DMS79 treated with DMSO at 0.1 percent for 48 hours (cell line): ENCODE measurements at places on chromosomes 12 and 14.

GRCh38 chr12:54374562-54375258 lies 9.8 kb downstream of the ZNF385A start:
- no peak for DNase-seq

DNA sequence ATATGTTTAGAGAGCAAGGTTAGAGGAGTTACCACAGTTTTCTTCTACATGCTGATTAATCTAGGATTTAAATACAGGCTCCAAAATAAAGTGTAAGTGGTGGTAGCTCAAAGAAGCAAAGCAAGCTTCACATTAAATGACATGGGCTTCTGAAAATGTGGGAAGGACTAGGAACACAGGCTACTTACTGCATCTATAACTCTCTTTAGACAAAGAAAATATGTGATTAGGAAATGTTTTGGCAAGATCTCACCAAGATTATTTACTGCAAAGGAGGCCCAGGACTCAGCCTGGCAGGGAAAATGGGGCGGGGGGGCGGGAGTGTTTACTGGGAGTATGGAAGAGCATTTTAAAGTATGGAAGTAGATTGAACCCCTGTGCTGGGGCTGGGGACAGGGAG lies 39.4 kb downstream of the ETV6 start:
- DNase-seq: no peak

- DNase-seq: peak; percentile 90
These were observed at the start of gene NCKAP5L for GRCh38 chr12:49828133-49829091. Gene NCKAP5L, minus strand, starts transcription at chr12:49828413. Its CDS starts 24,369 bp downstream, at chr12:49804044.

DNA sequence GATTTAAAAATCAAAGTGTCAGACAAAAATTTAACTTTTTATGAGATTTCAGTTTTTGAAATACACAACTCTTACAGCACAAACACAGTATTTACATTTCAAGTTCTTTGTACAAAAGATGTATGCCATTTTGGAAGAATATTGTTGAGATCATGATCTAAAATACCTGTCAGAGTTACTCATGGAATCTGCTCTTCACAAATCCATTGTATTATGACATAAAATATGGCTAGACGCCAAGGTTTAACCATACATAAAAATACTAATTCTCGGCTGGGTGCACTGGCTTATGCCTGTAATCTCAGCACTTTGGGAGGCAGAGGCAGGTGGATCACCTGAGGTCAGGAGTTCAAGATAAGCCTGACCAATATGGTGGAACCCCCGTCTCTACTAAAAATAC lies 6.2 kb upstream of the SYCP3 start:
- no peak for DNase-seq

DNA sequence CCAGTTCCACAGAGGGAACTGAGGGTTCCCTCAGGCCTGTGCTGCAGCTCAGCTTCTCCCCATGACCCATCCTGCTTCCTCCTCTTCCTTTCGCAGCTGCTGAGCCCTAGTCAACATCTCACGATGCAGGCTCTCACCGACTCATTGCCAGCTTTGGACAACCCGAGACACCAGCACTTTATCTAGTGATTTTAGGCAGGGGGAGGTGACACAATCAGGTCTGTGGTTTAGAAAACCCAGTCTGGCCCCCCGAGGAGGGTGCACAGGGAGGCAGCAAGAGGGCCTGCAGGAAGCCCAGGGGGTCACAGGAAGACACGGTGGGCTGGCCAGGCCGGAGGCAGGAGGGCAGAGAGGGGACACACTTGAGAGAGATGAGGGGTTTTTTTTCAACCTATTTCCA lies 35.4 kb downstream of the DIO3 start:
- DNase-seq: no peak

DNA sequence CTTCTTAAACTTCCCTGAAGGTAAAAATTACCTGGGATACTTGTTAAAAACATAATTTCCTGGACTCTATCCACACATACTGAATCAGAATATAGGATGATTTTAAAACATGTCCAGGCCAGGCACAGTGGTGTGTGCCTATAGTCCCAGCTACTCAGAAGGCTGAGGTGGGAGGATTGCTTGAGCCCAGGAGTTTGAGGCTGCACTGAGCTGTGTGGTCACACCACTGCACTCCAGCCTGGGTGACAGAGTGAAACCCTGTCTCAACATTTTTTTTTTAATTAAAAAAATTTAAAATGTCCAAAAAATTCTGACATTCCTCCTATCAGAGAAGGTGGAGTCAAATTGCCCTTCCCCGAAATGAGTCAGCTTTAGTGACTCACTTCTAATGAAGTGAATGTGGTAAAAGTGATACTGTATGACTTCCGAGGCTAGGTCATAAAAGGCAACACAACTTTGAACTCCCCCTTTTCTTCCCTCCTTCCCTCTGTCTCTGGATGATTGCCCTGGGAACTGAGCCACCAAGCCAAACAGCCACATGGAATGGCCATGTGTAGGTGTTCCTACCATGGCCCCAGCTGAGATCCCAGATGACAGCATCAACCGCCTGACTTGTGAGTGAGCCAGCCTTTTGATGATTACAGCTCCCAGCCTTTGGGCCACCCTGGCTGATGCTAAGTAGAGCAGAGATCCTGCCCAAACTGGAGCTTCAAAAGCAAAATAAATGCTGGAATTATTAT lies 36.3 kb downstream of the LIMA1 start:
- DNase-seq: no peak

GRCh38 chr12:75543529-75543928 lies 32.1 kb upstream of the KRR1 start:
- no peak for DNase-seq

DNA sequence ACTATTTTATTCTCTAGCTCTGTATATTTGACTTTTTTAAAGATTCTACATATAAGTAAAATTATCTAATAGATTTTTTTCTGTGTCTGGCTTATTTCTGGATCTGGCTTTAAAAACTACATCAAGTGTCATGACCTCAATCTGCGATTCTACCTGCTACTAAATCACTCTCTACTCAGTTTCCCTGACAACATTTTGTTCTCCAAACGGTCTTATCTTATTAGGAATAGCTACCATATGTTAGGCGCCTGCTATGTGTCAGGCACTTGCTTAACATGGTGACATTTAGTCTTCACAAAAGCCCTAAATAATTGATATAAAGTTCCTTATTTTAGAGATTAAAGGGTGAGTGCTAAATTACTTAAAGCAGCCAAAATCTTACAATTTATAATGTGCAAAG lies 1362.9 kb upstream of the FLRT2 start:
- DNase-seq: no peak

DNA sequence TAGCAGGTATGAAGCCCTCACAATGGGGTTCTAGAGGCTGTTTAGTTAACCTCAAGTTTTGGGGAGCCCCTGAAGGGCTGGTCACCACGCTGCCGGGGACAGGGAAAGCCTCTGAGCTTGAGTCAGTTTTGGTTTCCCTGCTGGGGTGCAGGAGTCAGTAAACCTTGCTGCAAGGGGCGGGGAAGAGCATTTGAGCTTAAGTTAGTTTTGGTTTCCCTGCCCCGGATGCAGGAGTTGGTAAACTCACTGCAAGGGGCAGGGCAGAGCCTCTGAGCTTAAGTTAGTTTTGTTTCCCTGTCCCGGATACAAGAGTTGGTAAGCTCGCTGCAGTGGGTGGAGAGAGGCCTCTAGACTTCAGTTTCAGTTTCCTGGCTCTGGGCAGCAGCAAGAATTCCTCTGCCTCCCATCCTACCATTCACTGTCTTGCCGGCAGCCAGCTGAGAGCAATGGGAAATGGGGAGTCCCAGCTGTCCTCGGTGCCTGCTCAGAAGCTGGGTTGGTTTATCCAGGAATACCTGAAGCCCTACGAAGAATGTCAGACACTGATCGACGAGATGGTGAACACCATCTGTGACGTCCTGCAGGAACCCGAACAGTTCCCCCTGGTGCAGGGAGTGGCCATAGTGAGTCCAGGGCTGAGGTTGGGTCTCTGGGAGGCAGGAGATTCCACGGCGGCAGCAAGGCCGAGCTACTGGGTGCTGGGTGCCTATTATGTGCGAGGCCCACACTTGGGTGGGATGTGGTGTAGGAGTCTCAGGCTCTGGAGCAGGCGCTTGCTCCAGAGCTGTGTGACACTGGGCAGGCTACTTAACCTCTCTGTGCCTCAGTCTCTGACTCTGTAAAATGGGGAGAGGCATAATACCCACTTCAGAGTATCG lies at the start of gene OAS2:
Gene OAS2, plus strand, starts transcription at position 357 of the 878 bp plus-strand sequence. Its CDS starts 90 bp downstream, at position 447.
- DNase-seq: no peak

DNA sequence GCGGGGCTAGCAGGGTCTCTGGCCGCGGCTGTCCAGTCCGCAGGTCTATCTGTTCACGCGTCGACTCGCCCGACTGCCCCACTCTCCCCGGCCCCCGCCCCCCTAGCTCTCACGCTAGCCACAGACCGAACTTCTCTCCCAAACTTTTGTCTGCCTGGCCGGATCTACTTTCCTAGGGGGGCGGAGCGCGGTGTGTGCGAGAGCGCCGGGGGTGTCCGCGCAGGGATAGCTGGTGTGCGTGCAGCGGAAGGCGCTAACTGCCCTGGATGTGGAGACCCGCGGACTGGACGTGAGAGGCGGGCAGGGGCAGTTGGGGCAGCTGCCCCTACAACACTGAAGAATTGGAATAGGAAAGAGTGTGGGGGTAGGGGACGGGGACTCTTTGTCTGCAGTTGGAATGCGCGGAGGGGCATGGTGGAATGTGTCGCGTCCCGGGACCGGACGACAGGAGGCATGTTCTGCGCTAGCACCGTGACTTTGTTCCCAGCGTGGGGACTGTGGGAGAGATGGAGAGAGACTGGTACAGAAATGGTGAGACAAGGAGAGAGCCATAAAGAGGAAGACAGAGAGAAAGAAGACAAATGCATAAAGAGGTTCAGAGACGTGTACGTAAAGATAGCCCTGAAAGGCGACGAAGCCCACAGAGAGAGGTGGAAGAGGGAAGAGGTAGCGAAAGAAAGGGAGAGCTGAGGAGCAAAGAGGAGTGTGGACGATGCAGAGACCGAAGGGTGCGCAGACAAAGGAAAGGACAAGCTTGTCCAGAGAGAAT lies at the start of gene AJUBA:
Gene AJUBA, minus strand, starts transcription at position 75 of the 769 bp plus-strand sequence. CDS start 285 bp downstream, outside the sequence.
- peak; percentile 86 for DNase-seq

DNA sequence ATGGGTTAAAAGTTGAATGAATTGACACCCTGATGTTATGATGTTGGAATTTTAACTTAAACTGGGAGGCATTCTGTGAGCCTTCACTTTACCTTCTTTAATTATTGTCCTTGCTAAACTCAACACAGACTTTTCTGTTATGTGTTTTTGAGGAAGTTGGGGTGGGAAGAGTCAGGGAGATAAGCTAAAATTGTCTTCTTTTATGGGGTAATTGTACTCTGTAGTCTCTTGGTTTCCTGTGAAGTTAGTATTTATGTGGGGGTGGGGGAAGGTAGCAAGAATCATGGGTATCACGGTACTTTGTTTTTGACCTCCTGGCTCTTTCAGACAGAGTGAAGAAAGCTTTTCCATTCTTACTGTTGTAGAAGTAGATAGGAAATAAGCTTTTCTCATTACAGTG lies 32.9 kb downstream of the RAB21 start:
- no peak for DNase-seq

GRCh38 chr14:100875126-100875525 lies 28.4 kb downstream of the RTL1 start:
- DNase-seq: no peak

GRCh38 chr12:38151991-38152700 lies 164.4 kb upstream of the ALG10B start:
- no peak for DNase-seq

GRCh38 chr12:51726931-51727330 lies 121.6 kb downstream of the FIGNL2 start:
- no peak for DNase-seq

- no peak for DNase-seq
These were observed 3.3 kb downstream of the FAIM2 start for GRCh38 chr12:49900371-49900770.

- DNase-seq: peak; percentile 52
These were observed 42.8 kb upstream of the CORO1C start for GRCh38 chr12:108773798-108774788.

DNA sequence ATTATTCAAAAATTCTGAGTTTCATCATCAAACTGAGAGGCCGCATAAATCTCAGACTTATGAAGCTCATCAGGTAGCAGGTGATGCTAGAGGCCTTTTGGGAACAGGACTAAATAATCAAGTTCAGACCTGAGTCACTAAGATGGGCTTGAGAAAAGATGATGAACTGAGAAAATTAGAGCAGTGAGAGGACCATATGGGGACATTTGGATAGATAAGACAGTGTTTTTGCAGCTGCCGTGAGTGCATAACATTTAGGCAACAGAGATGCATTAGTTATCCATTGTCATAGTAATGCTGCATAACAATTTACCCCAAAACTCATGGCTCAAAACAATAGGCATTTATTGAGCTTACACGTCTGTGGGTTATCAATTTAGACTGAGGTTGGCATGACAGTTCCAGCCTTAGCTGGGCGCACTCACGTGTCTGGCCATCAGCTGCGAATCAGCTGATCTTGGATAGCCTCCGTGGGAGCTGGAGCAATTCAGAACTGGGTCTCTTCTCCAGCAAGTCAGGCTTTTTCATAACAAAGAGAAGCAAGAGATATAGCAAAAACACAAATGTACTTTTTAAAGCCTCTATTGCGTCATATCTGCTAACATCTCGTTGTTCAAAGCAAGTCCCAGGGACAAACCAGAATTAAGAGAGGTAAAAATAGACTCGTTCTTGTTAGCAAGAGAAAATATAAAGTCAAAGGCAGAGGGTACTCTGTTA lies 72.8 kb downstream of the CAPZA3 start:
- no peak for DNase-seq

DNA sequence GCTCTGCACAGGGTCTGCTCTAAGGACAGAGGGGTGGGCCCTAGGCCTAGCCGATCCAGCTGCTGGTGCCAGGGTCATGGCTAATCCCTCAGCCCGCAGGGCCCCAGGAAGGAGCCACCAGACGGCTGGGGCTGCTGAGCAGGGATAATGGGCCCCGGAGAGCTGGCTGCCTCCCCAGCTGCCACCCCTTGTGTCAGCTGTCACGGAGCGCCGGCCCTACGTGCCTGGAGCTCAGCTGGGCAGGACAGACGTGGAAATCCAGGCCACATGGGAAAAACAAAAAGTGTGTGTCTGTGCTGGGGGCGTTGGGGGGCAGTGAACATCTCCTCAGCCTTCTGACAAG lies 36.2 kb downstream of the CHGA start:
- DNase-seq: no peak

DNA sequence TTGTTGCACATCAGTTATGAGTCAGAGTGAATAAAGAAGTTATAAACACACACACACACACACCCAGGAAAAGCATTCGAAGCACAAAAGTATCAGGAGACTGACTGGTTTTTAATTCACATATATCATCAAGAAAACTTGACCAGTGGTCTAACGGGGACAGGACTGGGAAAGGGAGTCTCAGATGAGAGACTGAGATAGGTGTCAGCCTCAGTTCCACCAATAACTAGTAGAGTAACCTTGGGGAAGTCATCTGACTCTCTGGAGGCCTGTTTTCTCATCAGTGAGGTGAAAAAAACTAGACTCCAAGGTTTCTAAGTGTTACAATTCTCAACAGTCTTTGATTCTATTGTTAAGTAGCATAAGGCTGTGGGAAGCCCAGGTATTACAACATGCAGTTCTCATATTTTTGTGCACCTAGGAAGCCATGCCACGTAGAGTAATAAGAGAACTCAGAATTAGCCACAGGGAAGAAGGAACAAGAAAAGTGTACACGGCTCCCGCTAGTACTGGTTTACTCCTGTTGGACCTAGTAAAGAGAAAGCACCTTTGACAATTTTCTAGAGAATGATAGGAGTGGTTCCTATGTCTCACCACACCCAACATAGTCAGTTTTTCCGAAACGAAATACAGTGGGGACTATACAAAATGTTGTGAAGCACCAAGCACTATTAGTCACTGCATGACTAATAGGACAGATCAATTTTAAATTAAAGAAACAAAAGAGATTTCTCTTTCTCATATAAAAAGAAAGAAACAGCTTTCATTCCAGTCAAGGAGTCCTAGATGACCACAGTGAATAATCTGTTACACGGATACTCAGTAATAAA lies 5.0 kb downstream of the PPTC7 start:
- no peak for DNase-seq
